ENCODE measurements at places on chromosomes 12 and 14.

- DNase-seq = no peak
Measured at GRCh38 chr12:64457466-64457865, 5.5 kb downstream of the TBK1 start.

DNA sequence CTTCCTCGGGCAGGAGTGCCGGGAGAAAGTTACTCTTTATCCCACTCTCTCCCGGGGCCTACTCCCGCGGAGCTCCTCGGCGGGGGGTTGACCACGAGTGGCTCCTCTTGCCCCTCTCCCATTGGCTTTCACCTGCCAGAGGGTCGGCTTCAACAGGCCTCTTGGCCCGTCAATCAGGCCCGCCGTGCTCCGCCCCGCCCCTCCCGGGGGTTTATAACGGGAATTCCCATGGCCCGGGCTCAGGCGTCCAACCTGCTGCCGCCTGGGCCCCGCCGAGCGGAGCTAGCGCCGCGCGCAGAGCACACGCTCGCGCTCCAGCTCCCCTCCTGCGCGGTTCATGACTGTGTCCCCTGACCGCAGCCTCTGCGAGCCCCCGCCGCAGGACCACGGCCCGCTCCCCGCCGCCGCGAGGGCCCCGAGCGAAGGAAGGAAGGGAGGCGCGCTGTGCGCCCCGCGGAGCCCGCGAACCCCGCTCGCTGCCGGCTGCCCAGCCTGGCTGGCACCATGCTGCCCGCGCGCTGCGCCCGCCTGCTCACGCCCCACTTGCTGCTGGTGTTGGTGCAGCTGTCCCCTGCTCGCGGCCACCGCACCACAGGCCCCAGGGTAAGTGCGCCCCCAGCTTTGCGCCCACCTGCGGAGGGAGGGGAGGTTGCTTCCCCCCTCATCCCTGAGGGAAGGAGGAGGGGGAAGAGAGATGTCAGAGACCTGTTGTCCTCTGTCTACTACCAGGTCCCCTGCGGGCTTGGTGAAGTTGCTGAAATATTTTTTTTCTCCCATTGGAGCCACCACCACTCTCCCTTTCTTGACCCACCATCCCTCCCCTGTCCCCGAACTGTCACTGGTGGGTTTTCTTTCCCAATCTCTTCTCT lies at the start of gene SMOC1:
Gene SMOC1, plus strand, starts transcription at position 242 of the 869 bp plus-strand sequence. Its CDS starts 263 bp downstream, at position 505.
- no peak for DNase-seq

GRCh38 chr12:130436741-130437501 lies 99.2 kb downstream of the PIWIL1 start:
- no peak for DNase-seq

GRCh38 chr12:46304070-46304469 lies 35.2 kb upstream of the SLC38A1 start:
- no peak for DNase-seq

DNA sequence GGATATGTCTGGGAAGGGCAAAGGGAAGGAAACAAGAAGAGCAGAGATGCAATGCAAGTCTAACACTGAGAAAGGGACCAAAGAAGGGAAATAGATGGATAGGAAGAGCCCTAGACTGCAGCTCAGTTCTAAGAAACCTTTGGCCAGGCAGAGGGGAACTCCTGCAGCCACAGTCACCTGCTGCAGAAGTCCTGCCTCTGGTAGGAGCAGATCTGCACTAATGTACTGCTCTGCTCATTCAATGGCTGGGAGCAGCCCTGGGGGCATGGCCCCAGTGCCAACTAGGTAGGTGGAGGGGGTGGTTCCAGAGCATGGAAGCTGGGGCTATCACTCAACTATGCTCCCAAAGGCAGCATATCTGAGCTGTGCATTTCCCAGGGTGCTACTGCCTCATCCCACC lies 388.9 kb downstream of the PCNX1 start:
- DNase-seq = no peak

GRCh38 chr12:25324861-25325260 lies 74.1 kb upstream of the KRAS start:
- DNase-seq = no peak

DNA sequence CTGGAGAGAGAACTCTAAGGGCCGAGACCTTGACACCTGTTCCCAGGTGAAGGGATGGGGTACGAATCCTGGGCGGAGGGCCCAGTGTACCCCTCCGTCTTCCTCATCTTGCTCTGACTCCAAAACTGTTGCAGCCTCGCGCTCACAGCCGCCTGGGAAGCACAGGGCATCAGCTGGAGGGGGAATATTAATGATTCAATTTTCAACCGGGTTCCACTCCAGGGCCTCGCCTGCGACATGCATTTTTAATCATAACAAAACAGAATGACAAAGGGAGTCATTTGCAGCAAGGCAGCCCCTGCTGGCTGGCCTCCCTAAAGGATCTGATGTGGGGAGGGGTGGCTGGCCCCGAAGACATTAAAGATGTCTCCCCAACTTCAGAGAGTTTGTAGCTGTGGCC lies 41.6 kb upstream of the ESRRB start:
- DNase-seq = no peak

- DNase-seq = no peak
Measured at GRCh38 chr14:96960598-96961116, 163.5 kb downstream of the VRK1 start.

DNA sequence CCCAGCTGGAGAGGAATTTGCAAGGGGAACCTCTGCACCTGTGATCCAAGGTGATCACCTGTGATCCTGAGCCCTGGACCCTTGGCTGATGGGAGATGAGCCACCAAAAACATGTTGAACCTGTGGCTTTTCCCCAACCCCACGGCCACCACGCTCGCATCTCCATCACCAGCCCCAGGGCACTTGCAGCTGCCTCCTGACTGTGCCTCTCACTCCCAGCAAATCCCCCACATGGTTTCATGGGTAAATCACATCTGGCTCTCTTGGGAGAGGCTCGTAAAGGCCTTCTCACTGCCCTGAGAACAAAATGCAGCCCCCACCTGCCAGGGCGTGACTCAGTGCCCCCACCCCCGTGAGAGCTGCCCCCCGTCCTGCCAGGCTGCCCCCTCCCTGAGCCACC lies 76.0 kb downstream of the RFLNA start:
- DNase-seq = no peak

DNA sequence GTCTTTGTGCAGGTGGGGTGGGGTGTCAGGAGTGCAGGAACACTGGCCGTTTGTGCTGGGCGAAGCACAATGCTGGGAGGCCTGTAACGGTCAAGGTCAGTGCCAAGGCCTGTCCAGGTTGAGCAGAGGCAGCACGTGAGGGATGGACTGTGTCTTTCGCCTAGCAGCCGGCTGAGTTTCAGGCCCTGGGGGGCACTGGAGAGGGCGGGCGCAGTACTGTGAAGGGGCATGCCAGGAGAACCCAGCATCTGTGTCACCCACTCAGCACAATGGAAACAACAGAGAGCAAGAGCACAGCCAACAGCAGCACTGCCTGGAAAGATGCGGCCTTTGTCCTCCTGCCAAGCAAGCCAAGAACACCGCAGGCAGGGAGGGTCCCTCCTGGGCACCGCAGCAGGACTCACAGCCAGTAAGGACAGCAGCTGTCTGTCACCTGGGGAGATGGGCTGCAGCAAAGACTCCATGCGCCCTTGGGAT lies 25.2 kb downstream of the SLC25A47 start:
- DNase-seq = no peak

DNA sequence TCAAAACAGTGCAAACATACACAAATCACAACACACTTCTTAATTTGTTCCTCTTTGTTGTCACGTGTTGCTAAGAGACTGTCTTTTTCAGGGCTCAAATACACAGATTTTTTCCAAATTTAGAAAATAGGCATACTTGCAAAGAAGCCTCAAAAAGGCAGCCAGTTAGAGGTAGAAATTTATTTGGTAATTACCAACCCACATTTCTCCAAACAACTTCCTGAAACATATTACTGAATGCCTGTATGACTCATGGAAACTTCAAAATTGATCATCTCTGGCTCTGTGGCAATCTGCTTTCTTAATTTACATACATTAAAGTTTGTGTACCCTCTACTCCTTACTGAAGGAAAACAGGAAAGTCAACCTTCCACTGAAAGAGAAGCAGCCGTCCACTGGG lies 36.4 kb downstream of the PPM1H start:
- DNase-seq = no peak

DNA sequence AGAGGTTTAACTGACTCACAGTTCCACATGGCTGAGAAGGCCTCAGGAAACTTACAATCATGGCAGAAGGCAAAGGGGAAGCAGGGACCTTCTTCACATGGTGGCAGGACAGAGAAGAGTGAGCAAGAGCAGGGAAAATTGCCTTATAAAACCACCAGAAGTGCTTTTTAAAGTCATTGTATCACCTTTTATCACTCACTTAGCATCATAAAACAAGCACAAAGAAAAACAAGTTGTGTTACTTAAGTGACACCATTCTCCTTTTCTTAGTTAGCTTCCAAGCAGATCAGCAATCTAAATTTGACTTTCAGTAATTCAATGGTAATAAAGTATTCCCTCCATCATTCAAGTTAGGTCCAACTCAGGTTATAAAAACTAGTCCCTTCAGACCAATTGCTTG lies 28.5 kb downstream of the OSBPL8 start:
- no peak for DNase-seq

DNA sequence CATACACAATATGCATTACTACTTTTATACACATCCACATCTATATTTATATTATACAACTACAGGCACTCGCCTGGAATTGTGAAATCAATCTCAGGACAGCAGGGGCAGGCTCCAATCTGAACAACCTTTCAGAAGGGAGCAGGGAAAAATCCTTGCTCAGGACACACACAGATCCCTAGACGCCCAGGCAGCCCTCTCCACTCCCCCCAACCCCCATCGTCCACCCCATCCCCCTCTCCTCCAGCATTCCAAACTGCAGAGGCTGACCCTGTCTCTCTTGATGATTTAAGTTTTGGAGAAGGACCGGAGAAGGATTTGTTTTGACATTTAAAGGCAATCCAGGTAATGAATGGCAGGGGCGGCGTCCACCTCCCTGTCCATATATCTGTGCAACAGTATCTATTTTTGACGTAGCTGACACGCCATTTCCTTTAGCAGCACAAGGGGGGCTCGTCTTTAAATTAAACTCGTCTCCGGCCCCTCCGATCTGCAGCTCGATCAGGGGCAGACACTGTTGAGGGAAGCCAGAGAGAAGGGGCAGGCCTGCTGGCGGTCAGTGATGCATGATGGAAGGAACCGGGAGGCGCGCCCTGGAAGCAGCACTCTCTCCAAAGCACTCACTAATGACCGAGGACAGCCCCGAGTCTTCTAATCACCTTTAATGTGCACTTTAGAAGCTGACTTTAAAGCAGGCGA lies 95.0 kb upstream of the TBX5 start:
- no peak for DNase-seq

- no peak for DNase-seq
Measured at GRCh38 chr14:65072937-65073336, 29.4 kb downstream of the MAX start.
